ENCODE measurements at places on chromosomes 12 and 14.

DNA sequence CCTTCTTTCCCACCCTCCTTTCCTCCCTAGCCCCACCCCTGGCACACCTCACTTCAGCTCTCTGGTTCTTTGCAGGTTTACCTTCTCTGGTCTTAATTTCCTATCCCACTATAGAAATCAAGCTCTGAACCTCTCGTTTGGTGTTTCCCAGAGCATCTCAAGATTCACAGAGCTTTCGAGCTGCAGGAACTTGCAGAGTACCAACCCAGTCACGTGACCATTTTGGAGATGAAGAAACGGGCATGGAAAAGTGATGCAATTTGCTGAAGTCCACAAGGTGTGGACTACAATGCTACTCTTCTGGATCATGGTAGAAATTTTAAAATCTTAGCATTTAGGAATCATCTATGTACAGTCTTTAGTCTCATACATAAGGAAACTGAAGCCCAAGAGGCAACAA, 205.8 kb downstream of the NTF3 start:
- no peak for DNase-seq

DNA sequence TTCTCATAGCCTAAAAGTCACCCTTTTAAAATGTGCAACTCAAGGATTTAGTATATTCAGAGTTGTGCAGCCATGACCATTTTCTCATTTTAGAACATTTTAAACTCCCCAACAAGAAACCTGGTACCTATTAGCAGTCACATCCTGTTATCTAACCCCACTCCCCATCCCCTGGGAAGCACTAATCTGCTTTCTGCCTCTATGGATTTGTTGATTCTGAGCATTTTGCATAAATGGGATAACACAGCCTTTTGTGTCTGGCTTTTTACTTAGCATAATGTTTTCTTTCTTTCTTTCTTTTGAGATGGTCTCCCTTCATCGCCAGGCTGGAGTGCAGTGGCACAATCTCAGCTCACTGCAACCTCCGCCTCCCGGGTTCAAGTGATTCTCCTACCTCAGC, 38.6 kb upstream of the YY1 start:
- DNase-seq = no peak

GRCh38 chr12:68981516-68981915, 48.5 kb upstream of the CPM start:
- no peak for DNase-seq

DNA sequence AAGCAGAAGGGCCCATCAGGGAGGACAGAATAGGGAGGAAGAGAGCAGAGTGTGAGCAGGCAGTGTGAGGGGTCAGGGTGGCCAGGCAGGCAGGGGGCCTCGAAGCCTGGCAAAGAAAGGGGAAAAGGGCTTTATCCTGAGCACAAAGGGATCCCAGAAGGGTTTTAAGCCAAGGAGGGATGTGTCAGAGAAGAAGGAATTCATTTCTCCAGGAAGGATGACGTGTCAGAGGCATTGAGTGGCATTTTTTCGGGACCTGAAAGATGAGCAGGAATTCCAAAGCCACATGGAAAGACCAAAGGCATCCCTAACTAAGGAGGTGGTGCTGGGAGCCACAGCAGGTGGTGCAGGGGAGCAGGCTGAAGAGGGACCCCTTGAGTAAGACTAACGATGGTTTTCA, 132.1 kb downstream of the DICER1 start:
- no peak for DNase-seq

DNA sequence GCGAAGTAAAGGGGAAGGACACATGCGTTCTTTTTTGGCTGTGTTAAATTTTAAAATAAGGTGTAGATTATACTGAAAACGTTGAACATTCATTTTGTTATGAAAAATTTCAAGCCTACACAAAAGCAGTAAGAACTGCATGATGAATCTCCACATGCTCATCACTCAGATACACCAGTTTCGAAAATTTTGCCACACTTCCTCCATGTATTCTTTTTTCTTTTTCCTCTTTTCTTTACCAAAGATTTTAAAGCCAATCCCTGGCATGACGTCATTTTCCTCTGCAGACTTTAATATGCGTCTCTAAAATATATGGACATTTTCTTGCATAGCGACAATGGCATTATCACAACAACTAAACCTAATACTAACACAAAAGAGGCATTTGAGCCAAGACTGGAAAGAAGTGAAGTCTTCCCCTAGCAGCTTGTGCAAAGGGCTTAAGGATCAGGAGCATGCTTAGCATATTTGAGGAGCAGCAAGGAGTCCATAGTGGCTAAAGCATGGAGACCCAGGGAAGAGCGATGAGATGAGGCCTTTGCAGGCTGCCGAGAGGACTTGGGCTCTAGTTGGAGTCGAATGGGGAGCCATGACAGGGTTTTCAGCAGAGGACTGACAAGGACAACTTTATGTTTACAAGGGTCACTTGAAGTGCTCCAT, 111.9 kb downstream of the ERC1 start:
- DNase-seq = no peak

DNA sequence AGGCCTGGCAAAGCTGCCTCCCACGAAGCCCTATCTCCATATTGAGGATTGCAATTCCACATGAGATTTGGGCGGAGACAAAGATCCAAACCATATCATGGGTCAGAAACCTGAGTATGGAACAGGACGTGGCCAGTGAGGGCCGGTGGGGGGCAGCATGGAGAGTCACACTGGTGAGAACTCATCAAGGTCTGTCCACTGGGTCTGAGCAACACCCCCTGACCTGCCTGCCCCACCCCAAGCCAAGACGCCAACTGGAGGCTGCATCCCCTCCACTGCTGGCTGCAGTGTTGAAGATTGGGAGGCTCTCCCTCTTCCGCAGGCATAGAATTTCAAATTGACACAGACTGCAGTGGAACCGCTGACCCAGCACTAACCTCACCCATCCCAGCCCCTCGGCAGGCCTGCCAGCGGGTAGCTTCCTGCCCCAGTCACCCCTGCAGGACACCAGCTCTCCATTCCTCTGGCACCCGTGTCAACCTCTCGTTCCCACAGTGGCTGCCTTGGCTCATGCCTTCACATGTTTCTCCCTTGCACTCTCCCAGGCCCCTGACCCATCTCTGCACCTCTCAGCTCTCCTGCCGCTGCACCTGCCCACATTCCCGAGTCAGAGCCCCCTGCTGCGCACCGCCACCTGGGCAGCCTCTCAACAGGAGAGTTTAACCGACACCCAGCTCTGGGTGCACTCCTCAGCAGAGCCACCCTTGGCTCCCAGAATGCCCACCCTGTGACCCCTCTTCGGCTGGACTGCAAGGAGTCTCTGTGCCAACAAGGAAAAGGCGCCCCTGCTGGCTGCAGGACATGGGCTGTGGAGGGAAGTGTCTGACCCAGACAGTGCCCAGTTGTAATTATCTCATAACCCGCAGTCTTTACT, 45.2 kb upstream of the PPP2R5C start:
- no peak for DNase-seq

GRCh38 chr12:68097386-68097785, 62.2 kb downstream of the IFNG start:
- no peak for DNase-seq

DNA sequence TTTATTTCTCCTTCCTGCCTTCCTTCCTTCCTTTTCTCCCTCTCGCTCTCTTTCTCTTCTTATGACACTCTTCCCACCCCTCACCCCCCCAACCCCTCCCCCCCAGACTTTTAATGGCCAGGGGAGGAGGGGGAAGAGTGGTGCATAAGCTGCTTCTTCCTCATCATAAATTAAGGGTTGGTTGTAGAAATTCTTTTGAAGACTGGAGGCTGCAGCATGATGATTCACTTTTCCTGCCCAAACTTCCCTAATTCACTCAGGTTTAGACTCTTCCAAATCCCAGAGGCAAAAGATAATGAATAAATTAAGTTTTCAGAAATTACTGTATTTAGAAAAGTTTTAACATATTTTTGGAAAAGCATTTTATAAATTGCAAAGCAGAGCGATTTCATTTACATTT, 58.2 kb downstream of the GRIP1 start:
- DNase-seq = no peak

DNA sequence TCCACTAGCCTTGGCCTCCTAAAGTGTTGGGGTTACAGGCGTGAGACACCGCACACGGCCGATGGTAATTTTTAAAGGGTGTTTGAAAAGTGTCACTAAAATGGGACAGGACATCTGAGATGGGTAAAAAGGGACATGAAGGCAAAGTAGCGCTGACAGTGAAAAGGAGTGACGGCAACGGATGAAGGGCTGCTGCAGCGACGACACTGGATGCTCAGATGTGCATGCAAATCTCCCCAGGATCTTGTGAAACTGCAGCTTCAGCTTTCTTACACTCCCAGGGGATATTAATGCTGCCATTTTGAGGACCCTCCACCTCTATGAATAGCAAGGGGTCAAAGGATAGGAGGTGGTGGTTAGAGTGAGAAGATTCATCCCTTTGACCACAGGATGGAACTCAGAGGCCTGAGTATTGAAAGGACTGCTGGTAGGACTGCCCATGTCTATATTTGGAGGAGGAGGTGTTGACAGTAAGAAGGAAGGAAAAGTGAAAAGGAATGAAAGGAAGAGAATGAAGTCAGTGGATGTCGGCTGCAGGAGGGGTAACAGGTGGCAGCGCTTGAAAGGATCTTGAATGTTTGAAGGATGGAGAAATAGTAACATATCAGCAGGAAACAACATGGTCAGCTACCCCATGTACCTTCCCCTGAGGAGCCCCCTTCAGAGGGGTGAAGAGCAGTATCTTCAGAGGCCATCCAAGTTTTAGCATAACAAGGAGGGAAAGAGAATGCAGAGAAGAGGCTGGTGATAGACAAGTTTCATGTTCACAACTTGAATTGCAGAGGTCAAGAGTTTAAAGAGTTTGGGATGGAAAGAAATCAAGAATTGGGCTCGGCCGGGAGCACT, 37.1 kb downstream of the CLIP1 start:
- DNase-seq = no peak

GRCh38 chr14:69657950-69658355, 46.6 kb downstream of the SUSD6 start:
- DNase-seq = no peak

DNA sequence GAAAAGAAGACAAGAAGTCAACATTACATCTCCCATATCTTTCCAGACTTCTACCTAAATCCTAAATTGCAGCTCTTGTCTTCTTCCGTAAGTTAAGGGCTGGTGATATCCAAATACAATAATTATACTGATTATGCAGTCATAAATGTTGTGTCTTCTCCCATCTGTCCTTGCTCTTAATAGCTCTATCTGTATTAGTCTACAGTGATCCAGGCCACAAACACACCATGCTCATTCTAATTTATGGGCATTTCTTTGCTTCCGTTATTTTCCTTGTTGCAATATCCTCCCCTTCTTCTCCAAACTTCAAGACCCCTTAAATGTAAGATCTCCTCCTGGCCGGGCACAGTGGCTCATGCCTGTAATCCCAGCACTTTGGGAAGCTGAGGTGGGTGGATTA, 3.7 kb upstream of the MDP1 start:
- no peak for DNase-seq

DNA sequence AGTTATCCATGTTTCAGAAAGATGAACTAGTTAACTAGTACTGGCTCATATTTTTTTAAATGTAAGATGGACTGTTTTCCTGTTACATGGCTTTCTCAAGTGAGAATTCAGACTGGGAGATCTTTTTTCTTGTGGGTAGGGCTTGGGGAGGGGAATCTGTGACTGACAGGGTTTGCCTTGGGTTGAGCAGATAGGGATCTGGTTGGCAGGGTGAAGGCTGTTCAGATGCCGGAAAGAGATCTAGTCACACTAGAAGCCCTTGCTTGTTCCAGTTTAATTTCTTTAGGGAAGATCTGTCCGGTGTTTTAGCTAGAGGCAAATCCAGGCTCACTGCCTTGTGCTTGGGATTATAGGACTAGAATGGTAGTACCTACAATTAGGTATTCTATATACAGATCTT, 63.2 kb downstream of the FBXO33 start:
- no peak for DNase-seq

GRCh38 chr14:75542588-75543091, 20.4 kb downstream of the BATF start:
- peak; percentile 26 for DNase-seq

GRCh38 chr12:114974826-114975639, 291.1 kb upstream of the TBX3 start:
- DNase-seq = no peak

DNA sequence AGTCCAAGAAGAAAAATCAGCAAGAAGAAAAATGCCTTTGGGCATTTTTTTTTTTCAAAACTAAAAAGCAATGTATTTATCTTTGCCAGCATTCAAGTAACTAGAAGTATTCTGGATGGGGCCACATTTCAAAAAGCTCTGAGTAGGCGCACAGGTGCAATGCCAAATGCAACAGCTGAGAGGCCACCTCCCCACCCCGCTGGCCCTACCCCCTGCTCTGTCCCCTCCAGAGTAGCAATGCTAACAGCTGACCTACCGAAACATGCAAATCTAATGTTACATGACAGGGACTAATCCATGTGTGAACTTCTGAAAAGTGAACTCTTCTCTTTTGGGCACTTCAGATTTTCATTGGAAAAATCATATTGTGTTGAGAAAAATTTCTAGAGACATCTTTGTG, 153.7 kb upstream of the SLC38A2 start:
- no peak for DNase-seq

DNA sequence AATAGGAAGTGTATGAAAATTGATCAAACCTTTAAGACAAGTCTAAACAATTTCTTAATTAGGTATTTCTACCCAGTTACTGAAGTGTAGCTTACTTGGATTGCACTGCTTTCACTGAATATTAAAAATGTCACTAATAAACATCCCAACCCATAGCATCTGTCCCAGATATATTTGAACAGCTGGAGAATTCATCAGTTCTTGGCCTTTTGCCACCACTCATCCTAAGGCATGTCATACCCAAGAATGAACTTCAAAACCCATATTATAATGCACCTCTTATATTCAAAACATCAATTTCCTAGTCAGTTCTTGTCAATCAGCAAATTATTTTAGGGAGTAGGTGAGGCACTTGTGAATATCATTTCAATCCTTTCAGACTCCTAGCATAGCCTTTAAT, 392.3 kb downstream of the PAWR start:
- DNase-seq = no peak

- no peak for DNase-seq
These were observed 354.3 kb downstream of the CEP128 start for GRCh38 chr14:80587096-80587724.

DNA sequence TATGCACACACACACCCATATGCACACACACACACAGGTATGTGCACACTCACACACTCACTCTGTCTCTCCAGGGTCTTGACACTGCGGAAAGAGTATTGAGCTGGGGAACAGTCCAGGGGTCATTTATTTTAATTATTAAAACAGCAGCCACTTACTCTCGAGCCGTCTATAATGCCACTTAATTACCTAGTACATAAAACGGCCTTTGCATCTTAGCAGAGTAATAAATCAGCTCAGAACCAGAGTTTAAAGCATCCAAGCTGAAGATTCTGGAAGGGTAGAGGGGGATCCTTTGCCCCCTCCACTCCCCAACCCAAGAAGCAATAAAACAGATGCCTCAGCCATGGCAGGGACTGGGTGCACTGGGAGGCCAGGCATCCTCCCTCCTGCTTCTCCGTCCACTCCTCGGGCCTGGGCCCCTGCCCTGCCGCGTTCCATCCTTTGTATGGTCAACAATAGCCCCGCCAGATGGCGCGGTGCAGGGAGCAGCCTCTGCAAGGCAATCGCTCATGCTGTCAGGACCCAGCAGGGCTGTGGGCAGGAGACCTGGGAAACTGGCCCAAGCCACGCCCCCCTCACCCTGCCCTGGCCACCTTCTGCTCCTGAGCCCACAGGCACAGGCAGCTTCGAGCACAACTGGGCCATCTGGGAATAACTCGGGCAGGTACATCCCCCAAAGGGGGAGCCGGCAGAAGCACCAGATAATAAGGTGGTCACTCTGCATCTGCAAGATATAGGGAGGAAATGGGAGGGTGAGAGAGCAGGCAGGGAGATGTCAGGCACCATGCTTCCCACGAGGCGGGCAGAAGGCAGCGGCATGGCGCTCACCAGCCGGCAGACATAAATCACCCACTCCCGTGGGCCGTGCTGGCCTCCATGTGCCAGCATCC, 40.9 kb downstream of the CCDC85C start:
- DNase-seq = no peak
